A549 treated with Hydrocortisone at 1 μM for 4 hours (cell line): ENCODE measurements at places on chromosomes 4 and X. TPM values are rescaled to one million over a fixed set of nuclear protein-coding genes. Genes with fewer than 3 reads are reported as not detected.

The SCML1 gene
- 5.0 to 6.7 TPM (median 5.7 TPM) in 5 replicates for total RNA-seq

The ALB gene
- total RNA-seq: 1.7 to 2.3 TPM in 2 of 5 replicates, not detected in the others

The VSIG1 gene
- 0.20 to 0.65 TPM (median 0.24 TPM) in 5 replicates for total RNA-seq

The TRAPPC2 gene
- 6.2 to 10.8 TPM (median 7.7 TPM) in 5 replicates for total RNA-seq

The ERVMER34-1 gene
- 0.32 to 0.78 TPM (median 0.56 TPM) in 5 replicates for total RNA-seq

The CT45A3 gene
- total RNA-seq: 0.26 TPM in 1 of 5 replicates, not detected in the others

The LRAT gene
- 0.03 to 0.10 TPM (median 0.05 TPM) in 5 replicates for total RNA-seq
